ENCODE measurements at places on chromosomes 13 and 19.

DNA sequence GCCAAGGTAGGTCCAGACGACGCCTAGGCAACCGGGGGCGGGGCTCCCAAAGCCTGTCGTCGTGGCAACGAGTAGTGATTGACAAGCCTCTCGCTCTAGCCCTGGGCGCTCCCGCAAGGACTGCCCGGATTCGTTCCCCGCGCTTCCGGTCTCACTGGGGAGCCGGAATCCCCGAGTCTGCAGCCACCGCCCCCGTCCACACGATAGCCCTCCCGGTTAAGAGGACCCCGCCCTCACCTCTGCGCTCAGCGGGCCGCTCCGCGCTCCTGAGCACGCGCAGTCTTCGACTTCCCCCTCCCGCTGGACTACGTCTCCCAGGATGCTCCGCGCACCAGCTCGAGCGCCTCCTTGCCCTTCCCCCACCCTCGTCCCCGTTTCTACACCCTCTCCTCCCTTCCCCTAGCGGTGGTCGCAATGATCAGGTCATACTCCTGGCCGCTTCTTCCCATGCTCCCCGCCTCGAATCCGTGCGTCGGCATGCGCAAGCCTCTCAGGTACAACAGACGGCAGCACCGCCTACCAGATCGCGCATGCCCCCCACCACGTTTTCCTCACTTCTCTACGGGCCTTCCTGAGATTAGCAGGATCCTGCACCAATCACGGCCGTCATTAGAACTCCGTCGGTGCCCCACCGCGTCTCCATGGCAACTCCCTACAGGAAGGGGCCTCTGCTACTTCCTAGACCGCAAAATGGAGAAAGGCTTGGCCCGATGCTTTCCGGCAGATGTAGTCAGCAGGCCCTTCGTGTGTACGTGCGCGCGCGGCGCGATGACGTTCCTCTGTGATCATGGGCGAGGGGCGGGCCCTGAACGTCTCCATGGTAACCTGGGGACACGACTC lies at the start of gene MZF1:
TSS of gene MZF1 (minus strand) at position 518 of the 840 bp plus-strand sequence. CDS start 1,946 bp downstream, outside the sequence.
- peak; percentile 100 for DNase-seq

DNA sequence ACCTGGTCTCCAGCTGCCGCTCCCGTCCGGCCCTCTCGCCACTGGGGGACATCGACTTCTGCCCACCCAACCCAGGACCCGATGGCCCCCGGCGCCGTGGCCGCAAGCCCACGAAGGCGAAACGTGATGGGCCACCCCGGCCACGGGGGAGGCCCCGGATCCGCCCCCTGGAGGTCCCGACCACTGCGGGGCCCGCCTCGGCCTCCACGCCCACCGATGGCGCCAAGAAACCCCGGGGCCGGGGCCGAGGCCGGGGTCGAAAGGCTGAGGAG lies 6.7 kb downstream of the PRR12 start:
- DNase-seq = no peak

- no peak for DNase-seq
These were observed 154.2 kb downstream of the LHFPL6 start for GRCh38 chr13:39448834-39449233.

- no peak for DNase-seq
These were observed 617.5 kb downstream of the DIAPH3 start for GRCh38 chr13:59546178-59546577.

- peak; percentile 85 for DNase-seq
These were observed 12.3 kb upstream of the SLC35E1 start for GRCh38 chr19:16584248-16585093.

All from kidney tubule cell (primary cell).